Activated T-helper 17 cell treated with anti-CD3 and anti-CD28 coated beads, Interleukin-2, amount 50 U/mL, for 72 hours (primary cell): ENCODE measurements at places on chromosomes 5 and 9. TPM values are rescaled to one million over a fixed set of nuclear protein-coding genes. Genes with fewer than 3 reads are reported as not detected.

- no peak for ATAC-seq
These were observed 17.3 kb downstream of the TCF7 start for GRCh38 chr5:134131578-134132350.

- ATAC-seq: peak; percentile 24
These were observed 61.1 kb downstream of the OXCT1 start for GRCh38 chr5:41809128-41809527.

STOML2 gene
- total RNA-seq: 117 TPM

- ATAC-seq: no peak
These were observed 94.8 kb downstream of the NR3C1 start for GRCh38 chr5:143308731-143309130.

GRCh38 chr5:28779161-28779754 lies 1740.9 kb upstream of the CDH9 start:
- ATAC-seq: no peak

- no peak for ATAC-seq
These were observed 52.2 kb downstream of the MLLT3 start for GRCh38 chr9:20570087-20570486.

GRCh38 chr9:114995681-114996221 lies 65.4 kb upstream of the TNFSF8 start:
- ATAC-seq: no peak

- no peak for ATAC-seq
These were observed 51.0 kb upstream of the NFIL3 start for GRCh38 chr9:91474656-91475055.

DNA sequence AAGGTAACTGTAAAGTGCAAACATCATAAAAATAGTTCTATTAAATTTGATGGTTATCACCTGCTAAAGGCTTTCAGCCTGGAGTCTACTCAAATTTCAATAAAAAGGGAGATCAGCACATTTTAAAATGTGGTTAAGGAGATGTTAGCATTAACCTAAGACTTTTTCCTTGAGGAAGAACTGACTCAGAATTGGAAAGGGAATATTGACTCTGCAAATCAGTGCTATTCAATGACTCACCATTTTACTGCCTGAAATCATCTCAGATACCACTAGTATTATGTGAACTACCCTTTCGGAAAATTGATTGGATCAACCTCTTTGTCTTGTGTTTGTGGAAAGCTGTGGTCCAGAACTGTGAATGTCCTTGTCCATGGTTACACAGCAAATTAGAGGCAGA lies 113.3 kb downstream of the ADRB2 start:
- no peak for ATAC-seq

SH3PXD2B gene
- 0.09 TPM for total RNA-seq

GRCh38 chr9:68577774-68578591 lies 37.3 kb upstream of the TMEM252 start:
- no peak for ATAC-seq

DNA sequence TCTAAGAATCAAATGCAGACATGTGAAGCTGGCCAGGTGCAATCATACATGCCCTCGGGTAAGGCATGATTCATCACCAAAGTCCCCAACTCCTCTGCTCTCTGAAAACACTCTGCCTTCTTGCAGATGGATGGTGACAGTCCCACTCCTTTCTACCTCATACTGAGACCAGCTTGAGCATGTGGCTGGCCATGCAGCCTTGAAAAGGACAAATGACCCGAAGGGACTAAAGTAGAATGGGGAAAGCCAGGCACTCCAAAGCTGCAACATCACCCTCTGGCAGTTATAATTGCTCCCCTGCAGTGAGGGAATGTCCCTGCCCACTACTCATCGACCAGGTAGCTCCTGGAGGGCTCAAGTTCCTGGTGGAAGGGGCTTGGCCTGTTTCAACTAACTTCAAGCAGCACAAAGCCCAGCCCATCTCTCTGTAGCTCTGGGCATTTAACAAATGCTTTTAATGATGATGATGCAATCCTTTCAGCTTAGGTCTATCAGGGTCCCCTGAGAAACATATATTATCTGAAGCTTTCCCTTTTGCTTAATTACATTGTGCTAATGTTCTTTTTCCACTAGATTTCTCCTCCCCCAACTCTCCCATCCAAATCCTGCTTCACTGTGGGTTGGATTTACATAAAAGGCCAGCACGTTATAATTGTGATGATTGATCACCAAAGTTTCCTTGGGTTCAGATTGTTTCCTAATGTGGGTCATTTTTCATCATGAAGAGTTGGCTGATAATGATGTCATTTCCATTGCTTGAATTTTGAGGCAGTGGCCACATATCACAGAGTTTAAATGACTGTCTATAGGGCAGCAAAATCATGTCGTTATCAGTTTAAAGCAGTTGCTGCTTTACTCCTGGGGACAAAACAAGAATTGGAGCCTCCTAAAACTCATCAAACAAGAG lies 436.5 kb upstream of the SLC30A5 start:
- no peak for ATAC-seq

- no peak for ATAC-seq
These were observed 143.4 kb downstream of the EPB41L4A start for GRCh38 chr5:112275671-112276070.

C1QTNF2 gene
- total RNA-seq: not detected

DNA sequence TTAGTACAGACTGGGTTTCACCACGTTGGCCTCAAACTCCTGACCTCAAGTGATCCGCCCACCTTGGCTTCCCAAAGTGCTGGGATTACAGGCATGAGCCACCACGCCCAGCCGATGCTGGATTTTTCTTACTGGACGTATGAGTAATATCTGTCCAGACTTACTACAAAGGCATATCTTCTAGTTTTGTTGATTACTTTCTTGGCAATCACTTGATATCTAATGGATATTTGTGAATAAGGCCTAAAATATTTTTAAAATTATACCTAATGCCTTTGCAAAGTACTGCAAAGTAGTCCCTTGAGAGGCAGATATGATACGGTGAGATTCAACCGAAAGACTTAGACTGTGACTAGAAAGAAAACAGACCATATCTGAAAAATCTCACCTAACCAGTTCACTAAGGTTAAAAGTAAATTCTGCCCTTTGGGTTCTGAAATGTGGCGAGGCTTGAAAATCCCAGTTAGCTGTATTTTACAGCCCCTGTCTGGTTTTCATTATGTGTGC lies 152.1 kb downstream of the GNAQ start:
- no peak for ATAC-seq

DNA sequence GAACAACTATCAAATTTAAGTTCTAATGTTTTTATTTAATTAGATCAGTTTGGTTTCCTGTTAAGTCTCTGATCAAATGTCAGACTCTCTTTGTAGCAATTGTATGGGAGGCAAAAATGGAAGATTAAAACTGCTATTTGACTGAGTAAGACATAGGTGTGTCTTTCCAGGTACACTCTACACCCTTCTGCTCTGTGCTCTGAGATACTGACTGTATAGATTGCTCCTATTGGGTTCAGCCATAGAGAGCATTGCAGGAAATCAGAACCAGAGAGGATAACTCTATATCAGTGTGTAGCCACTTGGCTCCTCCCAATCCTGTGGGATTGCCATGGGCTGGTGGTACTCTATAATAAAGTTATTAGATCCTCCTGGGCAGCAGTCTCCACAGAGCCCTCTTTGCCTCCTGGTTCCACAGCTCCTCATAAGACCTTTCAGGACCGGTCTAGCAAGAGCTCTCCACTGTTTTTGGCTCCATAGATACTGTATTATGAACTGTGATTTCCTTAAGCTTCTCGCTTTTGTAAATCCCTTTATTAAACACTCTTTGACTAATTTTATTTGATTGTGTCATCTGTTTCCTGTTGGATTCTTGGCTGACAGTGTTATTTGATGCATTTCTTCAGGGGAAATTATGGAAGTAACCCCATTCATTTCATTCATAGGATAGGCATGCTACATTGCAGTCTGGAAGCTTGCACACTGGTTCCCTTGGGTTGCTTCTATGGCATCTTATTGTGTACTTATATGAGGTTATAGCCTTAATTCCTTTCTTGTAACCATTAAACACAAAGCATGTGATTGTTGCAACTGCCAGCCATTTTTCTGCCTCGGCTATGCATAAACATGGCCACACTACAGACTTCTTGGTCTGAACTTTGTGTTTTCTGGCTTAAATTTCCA lies 115.6 kb downstream of the VCAN start:
- ATAC-seq: no peak

DNA sequence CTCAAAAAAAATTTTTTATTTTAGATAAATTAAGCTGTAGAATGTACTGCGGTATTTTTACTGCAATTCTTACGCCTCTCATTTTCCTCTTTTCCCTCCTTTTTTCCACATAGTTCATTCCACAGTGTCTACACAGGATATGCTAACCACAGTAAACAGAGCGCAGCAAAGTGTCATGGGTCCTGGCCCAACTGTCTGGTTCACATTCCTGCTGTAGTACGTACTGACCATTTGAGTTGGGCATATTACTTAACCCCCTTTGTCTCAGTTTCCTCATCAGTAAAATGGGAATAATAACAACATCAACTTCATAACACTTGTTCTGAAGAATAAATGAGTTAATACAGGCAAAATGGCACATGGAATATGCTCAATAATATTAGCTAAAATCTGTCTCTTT lies 41.6 kb downstream of the SLC44A1 start:
- ATAC-seq: no peak

CCNJL gene
- total RNA-seq: not detected

DNA sequence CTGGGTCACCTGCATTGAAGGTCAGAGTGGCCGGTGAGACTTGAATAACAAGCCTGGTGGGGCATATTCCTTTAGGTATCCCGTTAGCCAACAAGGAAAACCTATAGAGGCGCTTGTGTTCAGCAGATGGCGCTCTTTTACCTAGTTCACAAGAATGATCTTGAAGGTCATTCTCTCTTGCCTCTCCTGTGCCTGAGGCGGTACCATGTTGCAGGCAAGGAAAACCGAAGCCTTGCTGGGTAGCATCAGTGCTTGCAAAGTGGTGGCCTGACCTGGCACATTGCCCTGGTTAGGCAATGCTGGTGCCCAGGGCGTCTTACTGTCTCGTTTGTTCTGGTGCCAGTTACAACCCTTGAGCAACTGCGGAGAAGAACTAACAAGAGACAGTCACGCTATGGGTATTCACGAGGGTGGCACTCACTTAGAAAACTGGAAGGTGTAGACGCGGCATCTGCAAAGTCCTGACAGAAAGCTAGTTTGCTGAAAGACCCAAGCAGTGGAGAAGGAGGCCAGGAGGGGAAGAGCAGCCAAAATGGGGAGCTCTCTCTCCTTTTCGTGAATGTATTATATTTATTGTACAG lies 56.7 kb downstream of the AOPEP start:
- ATAC-seq: peak; percentile 42

DNA sequence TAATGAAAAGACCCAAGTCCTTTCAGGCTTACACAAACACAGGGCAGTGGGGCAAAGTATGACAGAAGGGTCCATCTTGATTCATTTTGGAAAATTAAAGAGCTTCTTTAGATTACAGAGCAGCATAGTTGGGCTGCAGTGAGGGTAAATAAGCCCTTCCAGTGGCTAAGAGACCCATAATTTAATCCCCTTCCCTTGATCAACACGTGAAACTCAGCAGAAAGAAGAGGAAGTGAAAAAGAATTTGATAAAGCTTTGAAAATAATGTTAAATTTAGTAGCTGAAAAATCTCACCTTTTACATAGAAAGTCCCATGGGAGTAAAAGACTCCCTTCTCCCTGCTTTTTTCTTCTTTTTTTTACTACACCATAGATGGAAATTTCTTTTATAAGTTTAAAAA lies 87.6 kb downstream of the FREM1 start:
- ATAC-seq: no peak

GALNT12 gene
- 5.5 TPM for total RNA-seq

ERCC6L2 gene
- total RNA-seq: 24.5 TPM

- ATAC-seq: no peak
These were observed 16.1 kb upstream of the FRMD3 start for GRCh38 chr9:83554278-83554677.

TMEM252 gene
- not detected for total RNA-seq

CSF1R gene
- 2.8 TPM for total RNA-seq

DNA sequence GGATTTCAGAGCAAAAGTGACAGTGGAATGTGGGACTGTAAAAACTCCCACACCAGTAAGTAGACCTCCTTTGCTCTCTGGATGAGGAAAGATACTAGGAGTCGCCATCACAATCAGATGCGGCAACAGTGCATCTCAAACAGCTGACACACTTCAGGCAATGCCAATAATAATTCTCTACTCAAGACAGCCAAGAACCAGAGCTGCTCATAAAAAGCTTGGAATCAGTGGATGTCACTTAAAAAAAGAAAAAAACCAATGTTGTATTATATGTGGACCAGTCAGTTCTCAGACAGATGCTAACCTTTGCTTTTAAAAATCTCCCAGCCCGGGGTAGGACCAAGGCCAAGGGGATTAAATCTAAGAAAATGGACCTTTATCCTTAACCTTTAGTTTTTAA lies 185.0 kb downstream of the GNA14 start:
- no peak for ATAC-seq

GRCh38 chr5:115297031-115297430 lies 577 bp upstream of the CCDC112 start:
- no peak for ATAC-seq

TGFBI gene
- not detected for total RNA-seq

- no peak for ATAC-seq
These were observed 665 bp downstream of the ASS1 start for GRCh38 chr9:130445268-130445983.

GRCh38 chr5:139884144-139884543 lies 88.5 kb downstream of the PSD2 start:
- no peak for ATAC-seq

GALNT10 gene
- 21.5 TPM for total RNA-seq

DNA sequence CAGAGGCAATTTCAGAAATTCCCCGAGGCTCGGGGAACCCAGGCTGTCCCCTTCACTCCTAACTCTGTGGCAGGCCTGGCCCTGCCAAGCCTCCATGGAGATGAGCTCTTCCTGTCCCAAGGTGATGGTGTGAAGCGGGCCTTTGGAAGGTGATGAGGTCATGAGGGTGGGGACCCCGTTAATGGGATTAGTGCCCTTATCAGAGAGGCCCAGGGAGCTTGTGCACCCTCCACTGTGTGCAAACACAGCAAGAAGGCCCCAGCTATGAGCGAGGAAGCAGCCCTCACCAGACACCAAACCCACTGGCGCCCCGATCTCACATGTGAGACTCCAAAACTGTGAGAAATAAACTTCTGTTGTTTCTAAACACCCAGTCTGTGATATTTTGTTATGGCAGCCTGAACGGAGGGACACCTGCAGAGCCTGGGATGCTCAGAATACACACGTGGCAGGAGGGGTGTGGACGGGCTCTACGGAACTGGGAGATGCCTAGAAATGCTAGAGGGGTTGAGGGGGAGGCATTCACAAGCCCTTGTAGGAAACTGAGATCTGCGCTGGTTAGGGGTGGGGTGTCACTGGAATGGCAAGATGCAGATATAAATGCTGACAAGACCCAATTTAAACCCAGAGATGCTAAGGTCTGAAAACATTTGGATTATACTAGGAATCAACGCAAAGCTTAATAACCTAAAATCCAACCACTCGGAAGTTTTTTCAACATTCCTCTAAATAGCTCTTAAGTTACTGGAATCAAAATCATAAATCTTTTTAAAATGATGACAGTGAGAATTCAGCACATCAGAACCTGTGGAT lies 46.9 kb downstream of the ADAMTS2 start:
- ATAC-seq: no peak

OR1N1 gene
- total RNA-seq: not detected

DNA sequence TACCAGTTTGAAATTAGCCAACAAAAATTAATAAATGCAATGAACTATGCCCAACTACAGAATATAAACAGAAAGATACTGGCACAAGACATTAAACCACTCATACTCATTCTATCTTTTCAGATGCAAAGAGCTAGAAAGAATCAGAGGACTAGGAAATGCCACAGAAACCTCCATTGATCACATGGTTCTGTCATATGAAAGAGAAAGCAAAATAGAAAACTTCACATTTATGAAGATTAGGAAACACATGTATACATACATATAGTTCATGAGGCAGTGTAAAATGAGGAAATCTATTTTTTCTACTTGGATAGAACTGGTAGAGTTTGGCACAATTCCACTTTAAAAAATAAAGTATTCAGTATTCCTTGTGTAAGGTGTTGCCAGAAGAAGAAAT lies 275.1 kb upstream of the PTGER4 start:
- ATAC-seq: peak; percentile 41
